ENCODE measurements at places on chromosomes 11 and 22.
A peak's percentile ranks its signal among the peaks of the same experiment; 100 is the strongest.

- DNase-seq = no peak
Observed at GRCh38 chr11:18384157-18384641, 10.2 kb upstream of the LDHA start.

- no peak for DNase-seq
Observed at GRCh38 chr11:73480677-73481076, 104.5 kb downstream of the RELT start.

DNA sequence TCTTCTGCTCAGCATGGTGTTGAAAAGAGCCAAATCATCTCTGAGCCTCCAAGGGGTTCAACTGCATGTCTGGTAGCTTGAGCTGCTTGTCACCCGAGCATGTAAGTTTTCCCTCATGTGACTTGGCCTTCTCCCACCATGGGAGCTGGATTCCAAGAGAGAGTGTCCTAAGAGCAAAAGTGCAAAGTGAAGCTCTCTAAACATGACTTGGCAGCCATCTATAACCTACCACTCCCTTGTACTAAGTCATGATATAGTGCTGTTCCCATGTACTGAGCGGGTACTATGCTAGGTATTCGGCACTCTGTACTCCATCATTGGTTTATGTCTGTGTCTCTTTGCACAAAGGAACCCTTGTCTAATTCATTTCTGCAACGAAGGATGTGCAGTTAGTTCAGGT is 19.1 kb downstream of the SEZ6L start:
- DNase-seq = no peak

GRCh38 chr11:114813189-114813718 is 134.9 kb downstream of the NXPE2 start:
- no peak for DNase-seq

- DNase-seq = no peak
Observed at GRCh38 chr22:38312261-38312800, 4.9 kb downstream of the CSNK1E start.

- DNase-seq = no peak
Observed at GRCh38 chr11:31793264-31793663, 17.9 kb downstream of the PAX6 start.

GRCh38 chr11:2783536-2784082 is 83.8 kb upstream of the KCNQ1OT1 start:
- no peak for DNase-seq

DNA sequence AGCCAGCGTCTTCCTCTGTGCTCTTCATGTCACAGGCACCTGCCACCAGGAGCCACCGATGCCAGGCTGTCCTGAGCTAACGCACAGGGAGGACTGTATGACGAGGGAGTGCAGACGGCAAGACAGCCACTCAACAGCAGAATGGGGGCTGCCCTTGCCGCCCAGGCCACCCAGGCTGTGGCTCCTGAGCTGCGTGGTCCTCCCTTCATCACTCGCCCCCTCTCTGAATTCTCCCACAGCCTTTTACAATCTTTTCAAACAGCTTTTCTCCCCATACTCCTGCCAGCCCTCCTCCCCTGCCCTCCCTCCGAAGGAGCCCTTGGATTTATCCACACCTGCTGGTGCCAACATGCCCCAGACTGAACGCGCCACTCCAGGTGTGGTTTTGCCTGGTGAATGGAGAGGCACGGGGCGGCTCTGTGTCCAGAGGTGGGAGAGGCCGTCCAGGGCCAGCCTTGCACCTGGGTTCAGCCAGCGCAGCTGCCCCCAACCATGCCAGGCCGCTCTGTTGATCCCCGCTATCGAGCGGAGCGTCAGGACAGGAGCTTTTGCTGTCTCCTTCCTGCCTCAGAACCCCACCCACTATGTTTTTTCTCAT is 22.0 kb downstream of the OVOL1 start:
- no peak for DNase-seq

DNA sequence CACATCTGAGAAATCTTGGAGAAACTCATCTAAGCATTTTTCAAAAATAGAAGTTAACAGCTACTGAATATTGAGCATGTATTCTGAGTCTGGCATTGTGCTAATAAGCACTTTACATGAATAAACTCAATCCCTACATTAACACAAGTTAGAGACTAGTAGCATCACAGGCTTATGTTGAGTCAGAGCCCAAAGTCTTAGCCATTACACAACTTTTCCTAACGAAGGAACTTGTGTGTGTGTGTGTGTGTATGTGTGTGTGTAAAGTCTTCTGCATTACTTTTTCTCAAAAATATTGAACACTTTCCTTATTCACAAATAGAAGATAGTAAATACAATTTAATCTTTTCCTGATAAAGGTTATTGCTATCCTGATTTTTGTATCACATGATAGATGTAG is 8.7 kb upstream of the CLPB start:
- no peak for DNase-seq

- no peak for DNase-seq
Observed at GRCh38 chr22:37295213-37295886, 13.0 kb downstream of the CYTH4 start.

- DNase-seq = no peak
Observed at GRCh38 chr11:32256466-32256865, 165.6 kb downstream of the RCN1 start.

GRCh38 chr11:3664032-3664630 is 7.1 kb downstream of the CHRNA10 start:
- DNase-seq = no peak

- DNase-seq = no peak
Observed at GRCh38 chr11:117183724-117184349, 5.3 kb downstream of the SIDT2 start.

- DNase-seq = no peak
Observed at GRCh38 chr22:43505423-43505822, 93.6 kb downstream of the MPPED1 start.

DNA sequence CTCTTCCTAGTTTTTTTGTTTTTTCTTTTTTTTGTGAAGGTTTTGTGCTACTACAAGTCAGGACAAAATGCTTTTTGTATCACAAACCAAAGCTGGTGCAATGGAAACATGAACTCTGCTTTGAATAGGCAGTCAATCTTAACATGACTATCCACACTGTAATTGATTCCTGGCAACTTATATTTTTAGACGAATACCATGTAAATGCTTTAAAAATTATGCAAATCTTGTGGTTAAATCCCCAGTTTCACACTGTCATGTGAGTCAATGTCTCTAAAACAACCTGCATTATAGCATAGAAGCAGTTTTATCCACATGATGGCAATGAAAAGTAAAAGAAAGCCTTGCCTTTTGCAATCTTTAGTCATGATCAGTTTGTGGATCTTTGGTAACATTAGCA is 8.9 kb downstream of the TRPC6 start:
- DNase-seq = no peak

DNA sequence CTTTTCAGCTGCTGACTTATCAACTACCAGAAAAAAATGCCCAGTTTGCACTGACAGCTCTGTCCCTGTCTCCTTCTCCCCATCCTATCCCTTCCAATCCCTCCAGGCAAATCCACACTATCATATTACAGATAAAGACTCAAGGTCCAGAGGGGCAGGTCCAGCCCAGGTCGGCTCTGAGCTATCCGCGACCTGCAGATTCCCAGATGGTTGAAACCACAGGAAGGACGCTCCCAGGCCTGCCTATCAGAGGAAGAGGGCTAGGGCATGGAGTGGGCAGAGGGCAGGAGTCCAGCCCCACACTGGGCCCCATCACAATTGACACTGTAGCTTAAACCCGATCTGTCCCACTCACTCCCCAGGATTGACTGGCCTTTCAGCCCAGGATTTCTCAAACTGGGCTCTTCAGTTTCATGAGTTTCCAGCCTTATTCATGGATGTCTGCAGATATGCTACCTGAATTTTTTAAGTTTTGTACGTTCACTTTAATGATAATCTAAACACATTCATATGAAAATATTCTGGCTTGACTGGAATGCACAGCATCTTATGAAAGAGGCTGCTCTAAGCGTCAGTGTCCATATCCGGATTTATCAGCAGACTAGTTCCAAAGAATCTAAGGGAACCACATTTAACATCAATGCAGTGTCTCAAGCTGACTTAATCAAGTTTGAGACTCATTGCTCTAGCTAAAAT is 16.4 kb upstream of the FCHSD2 start:
- DNase-seq = no peak

DNA sequence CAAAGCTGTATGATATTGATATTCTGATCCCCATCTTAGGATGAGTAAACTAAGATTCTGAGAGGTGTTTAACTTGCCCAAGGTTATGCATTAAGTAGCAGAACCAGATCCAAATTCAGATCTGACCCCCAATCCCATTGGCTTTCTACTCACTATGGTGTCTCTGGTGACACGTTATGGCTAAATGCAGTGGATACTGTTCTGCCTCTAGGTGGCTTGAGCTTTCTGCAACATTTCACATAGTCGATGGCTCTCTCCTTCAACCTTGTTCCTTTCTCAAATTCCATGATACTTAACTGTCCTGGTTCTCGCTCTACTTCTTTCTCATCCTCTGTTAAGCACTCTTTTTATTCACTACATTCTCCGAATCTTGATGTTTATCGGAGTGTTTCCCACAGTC is 9.4 kb downstream of the C11orf97 start:
- no peak for DNase-seq

DNA sequence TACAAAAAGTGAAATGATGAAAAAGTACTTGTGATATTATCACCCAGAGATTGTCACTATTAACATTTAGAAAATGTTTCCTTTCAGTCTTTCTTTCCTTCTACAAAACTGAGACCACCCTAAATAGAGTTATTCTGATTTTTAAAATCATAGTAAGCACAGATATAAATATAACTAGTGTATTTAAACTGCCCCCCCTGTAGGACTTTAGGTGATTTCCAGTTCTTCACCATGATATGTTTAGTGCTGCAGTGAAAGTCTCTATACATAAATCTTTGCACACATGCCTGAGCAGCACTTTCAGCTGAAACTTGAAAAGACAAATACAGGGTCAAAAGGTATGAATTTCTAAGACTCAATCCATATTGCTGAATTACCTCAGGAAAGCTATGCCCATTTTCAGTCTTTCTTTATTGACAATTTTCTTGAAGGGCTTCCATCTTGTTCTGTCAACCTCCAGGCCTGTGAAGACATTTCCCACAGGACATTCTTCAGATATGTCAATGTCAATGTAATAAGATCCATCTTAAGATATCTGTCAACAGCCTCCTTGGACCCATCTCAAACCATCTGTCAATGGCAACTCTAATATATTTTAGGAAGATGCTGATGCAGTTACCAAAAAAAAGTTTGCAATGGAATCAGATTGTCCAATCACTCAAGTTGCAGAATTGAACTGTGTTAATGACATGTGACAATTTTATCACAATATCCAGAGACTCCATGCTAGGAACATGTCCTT is 30.8 kb upstream of the LDLRAD3 start:
- no peak for DNase-seq

GRCh38 chr22:49036513-49036912 is 791.2 kb downstream of the BRD1 start:
- no peak for DNase-seq

GRCh38 chr22:44971651-44972362 is 38.0 kb downstream of the PHF21B start:
- DNase-seq = no peak

- no peak for DNase-seq
Observed at GRCh38 chr11:104695065-104695463, 203.2 kb downstream of the CASP12 start.

GRCh38 chr11:75189911-75190310 is 39.0 kb downstream of the SLCO2B1 start:
- no peak for DNase-seq

GRCh38 chr22:28841111-28841510 is 40.7 kb upstream of the XBP1 start:
- DNase-seq = no peak

DNA sequence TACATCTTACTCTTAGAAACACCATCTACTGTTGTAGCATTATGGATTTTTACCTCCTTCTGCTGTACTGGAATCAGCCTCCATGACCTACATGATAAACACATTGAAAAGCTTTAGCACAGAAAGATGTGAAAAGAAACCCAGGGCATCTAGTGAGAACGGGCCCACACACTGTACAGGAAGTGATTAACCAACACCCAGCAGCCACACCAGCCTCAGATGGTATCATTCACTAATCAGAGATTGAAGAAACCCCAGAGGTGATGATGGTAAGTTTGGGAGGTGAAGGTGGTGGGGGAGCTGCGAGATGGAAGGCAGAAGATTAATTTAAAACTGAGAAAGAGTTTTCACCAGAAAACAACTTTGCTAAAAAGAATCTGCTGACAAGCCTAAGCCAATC is 46.1 kb downstream of the RASSF10 start:
- DNase-seq = no peak

- DNase-seq = no peak
Observed at GRCh38 chr11:8934742-8935488, 2.2 kb upstream of the C11orf16 start.

DNA sequence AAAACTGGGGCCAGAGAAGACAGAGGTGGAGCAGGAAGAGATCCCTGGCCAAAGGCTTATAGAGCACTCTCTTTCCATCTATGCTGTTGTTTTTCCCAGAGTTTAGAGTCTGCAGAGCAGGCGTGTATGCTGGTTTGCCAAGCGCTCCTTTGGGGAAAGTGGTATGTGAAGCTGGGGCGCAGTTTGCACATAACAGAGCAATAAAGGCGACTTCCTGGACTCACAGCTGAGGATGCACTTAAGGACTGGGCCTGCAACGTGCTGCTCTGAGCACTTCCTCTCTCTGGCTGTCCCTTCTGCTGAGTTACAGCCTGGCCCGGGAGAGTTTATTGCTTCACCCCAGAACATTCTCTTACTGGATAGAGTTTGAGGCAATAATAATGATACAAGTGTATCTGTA is 41.7 kb downstream of the THAP12 start:
- DNase-seq = no peak

GRCh38 chr11:37088573-37088910 is 490.5 kb upstream of the RAG2 start:
- no peak for DNase-seq

DNA sequence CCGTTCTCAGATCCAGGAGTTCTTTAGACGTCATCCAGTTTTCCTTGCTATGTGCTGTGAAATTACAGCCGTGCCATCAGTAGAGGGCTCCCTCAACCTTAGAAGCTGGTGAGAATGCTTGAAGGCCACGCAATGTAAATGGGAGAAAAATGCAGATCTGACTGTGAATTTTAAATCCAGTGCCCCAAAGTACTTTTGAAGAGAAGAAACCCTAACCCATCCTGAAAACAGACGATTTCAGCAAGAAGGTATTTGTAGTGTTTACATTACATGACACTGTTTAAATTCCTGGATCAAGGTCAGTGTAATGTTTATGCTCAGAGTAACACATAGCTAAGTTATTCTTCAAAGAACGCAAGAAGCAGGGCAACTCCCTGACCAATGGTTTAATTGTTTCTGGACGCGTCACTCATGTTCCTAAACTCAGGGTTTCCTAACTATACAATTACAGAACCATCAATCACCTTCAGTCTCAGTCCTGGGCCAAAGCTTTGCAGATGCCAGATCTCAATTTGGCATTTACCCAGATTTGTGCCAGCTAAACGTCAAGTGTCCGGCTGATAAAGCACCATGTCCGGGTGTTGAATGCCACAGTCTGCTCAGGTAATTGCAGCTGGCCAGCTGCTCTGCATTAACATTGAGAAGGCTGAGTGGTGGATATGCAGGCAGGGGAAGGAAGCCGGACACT is 38.2 kb downstream of the ADAMTS8 start:
- DNase-seq = peak; percentile 62

GRCh38 chr11:32094923-32095322 is 4.0 kb downstream of the RCN1 start:
- DNase-seq = no peak

GRCh38 chr11:8277691-8278090 is 14.0 kb upstream of the LMO1 start:
- no peak for DNase-seq

- no peak for DNase-seq
Observed at GRCh38 chr22:25069758-25070481, 117.4 kb downstream of the KIAA1671 start.
